ENCODE measurements at places on chromosomes 7 and 10.

DNA sequence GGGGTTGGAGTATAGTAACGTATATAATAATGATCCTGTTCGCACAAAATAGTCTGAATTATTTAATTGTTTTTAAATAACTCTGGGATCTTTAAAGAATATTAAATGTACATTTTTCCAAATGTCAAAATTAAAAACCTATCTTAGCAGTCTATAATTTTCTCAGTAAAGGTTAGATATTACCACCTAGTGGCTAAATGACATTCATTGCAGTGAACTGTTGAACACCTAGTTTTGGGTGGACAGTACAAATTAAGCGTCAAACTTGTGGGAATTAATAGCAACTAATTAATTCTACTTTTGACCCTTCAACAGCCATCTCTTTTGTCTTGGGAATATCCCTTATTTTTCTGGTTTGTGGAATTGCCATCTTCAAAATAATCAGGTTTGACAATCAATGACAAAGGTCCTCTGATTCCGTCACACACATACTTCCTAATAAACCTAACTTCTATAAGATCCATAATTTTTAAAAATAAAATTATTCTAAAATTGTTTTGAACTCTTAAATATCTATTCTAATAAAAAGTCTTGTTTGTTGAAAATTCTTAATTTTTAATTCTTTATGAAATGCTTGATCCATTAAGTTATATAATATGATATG lies 165.7 kb downstream of the SEMA3D start:
- DNase-seq: no peak

- no peak for DNase-seq
These were observed 96.8 kb upstream of the PHYHIPL start for GRCh38 chr10:59079386-59080226.

GRCh38 chr7:120841608-120842007 lies 16.3 kb downstream of the TSPAN12 start:
- DNase-seq: no peak

GRCh38 chr7:122995600-122995999 lies at the start of gene TAS2R16:
TSS of gene TAS2R16 (minus strand) at chr7:122995700. CDS start at chr7:122995634, 66 bp downstream.
- no peak for DNase-seq

GRCh38 chr7:106099539-106099938 lies 12.6 kb downstream of the SYPL1 start:
- DNase-seq: no peak

GRCh38 chr10:10871352-10871751 lies 146.3 kb upstream of the CELF2 start:
- no peak for DNase-seq

GRCh38 chr10:62623223-62623622 lies 181.3 kb upstream of the ADO start:
- DNase-seq: no peak

GRCh38 chr7:100369105-100369504 lies 4.2 kb upstream of the PILRA start:
- DNase-seq: peak; percentile 36

DNA sequence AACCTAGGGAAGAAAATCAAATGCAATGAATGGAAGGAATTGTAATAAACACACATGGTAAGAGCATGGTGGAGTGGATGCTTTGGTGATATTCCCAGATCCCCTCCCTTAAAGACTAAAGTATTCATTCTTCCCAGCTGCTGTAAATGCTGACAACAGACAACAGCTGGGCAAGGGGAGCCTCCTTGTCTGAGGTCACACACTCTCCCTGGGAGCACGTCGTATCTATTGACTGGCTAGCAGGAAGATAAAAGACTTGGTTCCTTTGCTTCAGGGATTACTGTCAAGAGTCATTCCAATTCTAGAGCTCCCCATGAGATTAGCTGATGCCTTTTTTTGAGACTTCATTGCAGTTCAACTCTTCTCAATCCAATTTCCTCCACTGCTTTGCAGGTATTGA lies 443.5 kb upstream of the ETV1 start:
- no peak for DNase-seq

DNA sequence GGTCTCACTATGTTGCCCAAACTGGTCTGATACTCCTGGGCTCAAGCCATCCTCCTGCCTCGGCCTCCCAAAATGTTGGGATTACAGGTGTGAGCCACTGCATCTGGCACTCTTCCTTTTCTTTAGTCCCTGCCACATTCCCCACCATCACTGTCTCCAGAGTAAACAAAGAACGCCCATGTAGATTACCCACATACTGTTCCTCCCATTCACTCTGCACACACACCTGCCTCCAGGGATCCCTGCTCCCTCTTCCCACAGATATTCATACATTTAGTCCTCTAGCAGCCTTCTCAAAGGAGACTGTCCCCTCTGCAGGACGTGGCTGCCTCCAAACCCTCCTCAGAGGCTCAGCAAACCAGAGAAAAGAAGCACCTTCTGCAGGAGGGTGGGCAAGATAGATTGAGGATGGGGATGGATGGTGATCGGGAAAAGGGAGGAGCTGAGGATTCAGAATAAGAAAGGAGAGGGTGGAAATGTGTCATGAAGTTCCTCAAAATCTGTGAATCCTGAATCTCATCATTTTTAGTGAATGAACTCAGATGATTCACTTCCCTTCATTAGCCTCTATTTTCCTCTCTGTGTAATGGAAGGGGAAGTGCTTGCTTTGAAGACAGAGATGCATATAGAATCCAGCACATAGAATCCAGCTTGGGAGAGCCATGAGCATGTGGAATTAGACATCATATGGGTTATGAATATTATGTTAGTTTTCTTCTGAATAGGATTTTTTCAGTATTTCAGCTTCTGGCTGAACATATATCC lies 5.5 kb upstream of the PLAU start:
- DNase-seq: no peak

DNA sequence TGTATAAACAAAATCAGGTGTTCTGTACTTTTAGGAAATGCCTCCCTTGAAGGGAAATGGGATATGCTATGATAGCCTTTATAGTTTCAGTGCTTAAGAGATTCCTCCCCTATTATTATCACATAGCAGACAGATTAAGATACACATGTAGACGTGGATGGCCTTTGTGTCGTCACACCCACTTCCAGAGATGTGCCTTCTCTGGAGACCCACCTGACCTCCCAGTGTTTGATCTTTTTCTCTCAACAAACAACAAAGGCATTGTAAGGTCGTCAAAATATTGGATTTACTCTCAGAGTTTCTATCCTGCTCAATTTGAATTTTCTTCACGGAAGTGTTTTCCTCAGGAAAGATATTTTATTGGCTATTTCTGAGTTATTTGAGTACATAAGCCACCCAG lies 25.7 kb upstream of the C1GALT1 start:
- no peak for DNase-seq

DNA sequence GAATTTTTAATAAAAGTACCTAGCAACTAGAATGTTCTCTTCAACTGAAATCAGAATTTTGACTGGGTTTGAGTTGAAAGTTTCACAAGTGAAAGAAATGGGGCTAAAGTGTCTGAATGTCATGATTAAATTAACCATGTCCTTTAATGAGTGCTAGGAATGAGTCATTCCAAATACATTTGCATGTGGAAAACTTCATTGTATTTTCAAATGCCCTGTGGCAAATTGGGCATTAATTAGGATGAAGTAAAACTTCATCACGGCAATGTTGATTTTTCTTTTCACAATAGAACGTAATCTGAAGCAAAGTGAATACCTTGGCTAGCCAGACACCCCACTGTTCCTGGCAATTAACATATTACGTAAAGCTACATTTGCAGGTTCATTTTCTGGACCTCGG lies 166.6 kb downstream of the KIAA1217 start:
- no peak for DNase-seq
